ENCODE measurements at places on chromosomes 6 and 20.

- no peak for DNase-seq
These were observed 243.1 kb upstream of the ADGRB3 start for GRCh38 chr6:68391953-68392352.

DNA sequence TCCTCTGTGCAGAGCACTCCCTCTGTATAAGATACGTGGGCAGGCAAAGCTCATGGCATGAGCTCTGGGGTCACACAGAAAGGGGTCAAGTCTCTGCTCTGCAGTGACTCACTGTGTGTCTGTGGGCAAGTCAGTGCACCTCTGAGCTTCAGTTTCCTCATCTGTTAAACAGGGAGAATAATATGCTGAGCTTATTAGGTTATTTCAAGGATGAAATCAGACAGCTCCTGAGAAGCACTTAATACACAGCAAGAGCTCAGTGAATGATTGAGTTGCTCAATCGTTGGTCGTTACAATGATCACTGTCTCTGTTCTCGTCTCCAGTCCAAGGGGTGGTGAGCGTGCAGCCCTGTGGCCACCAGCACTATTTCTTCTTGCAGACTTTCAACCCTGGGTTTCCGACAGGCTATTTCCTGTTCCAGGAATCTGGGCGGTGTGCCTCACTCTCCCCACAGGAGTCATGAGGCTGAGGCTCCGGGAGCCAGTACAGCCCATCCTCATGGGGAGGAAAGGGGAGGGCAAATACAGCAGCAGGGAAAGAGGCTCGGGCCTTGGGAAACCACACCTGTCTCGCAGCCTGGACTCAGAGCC is 28.9 kb downstream of the KIAA1755 start:
- DNase-seq: no peak

DNA sequence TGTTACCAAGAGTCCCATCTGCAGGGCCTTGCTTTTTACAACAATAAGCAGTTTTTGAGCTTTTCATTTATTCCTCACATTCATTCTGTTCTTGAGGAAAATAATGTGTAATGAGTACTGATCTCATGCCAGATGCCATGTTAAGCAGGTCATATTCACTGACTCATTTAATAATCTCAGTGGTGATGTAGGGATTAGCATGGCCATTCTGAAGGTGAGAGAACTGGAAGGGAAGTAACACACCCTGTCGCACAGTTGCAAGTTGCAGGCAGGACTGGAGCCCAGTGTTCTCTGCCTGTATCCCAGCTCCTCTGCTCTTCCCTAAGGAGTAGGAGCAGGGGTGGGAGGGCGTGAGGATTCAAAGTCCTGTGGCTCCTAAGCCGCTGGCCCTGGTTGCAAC is 5.6 kb downstream of the PCIF1 start:
- no peak for DNase-seq

DNA sequence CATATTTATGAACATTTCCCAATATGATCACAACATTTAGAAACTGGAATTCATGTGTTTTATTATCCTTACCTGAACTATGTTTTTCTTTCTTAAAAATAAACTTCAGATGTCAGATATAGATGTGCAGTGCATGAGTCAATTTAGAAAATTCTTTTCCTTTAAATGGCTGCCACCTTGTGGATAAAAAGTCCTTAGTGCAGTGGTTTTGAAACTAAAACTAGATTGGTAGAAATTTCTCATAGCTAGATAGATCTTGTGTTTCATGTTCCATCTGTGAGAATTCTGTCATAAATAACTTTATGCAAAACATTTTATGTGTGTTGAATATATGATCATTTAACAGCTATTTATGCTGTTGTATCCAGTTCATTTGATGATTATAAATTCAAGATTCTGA is 134.9 kb downstream of the KLHL32 start:
- DNase-seq: peak; percentile 61

GRCh38 chr20:45052698-45053429 is 48.1 kb downstream of the KCNS1 start:
- peak; percentile 94 for DNase-seq

DNA sequence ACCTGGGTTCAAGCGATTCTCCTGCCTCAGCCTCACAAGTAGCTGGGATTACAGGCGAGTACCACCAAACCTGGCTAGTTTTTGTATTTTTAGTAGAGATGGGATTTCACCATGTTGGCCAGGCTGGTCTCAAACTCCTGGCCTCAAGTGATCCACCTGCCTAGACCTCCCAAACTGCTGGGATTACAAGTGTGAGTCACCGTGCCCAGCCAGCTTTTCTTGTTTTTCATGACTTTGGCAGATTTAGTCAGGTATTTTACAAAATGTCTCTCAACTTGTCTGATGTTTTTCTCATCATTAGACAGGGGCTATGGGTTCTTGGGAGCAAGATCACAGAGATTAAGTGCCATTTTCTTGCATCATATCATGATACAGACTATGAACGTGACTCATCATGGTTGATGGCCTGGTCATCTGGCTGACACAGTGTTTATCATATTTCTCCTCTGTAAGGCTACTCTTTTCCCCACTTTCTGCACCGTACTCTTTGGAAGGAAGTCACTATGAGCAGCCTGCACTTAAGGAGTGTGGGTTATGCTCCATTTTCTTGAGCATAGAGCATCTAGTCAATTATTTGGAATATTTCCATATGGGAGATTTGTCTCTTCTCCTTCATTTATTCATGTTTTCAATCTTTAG is 67.8 kb downstream of the RNF182 start:
- no peak for DNase-seq
